ENCODE measurements at places on chromosomes 6 and 20. TPM values are rescaled to one million over a fixed set of nuclear protein-coding genes. Genes with fewer than 3 reads are reported as not detected.

DEFB110 gene
- total RNA-seq = not detected

NKX2-2 gene
- 1.4 TPM for total RNA-seq

THBS2 gene
- total RNA-seq = 1.1 TPM

THBD gene
- 1.6 TPM for total RNA-seq

ADGB gene
- 1.3 TPM for total RNA-seq

MAFB gene
- total RNA-seq = 1.2 TPM

SFTA2 gene
- not detected for total RNA-seq

PRL gene
- total RNA-seq = not detected

SEMG1 gene
- total RNA-seq = 0.46 TPM

DNA sequence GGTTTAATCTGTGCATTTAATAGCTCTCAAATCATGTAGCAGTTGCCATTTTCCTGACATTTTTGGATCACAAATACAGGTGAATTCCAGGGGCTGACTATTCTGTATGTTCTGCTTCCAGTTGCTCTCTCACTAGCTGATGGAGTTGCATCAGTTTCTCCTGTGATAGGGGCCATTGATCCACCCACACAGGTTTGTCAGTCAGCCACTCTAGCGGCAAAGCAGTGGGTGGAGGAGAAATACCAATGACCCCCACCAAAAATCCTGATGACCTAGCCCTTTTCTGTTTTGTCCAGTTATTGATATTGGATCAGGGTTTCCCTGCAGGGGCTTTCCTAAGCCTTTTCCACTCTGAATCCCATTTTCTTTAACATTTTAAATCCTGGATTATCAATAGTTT is 72.3 kb upstream of the BTN3A2 start:
- DNase-seq = no peak

DNA sequence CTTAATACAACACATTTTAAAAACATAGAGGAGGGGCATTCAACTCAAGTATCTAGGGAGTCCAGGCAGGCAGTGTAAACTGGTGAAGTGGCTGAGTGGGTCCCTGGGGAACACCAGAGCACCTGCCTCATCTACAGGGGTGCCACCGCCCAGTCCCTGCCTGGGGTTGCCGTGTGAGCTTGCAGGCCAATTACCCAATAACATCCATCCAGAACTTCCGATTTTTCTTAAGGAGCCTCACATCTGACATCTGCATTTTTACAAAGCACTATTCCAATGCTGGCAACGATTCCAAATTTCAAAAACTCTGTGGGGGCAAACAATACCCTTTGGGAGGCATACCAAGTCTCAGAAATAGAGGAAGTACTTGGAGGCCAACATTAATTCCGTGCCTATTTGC is 288.4 kb upstream of the TSHZ2 start:
- DNase-seq = no peak

DNA sequence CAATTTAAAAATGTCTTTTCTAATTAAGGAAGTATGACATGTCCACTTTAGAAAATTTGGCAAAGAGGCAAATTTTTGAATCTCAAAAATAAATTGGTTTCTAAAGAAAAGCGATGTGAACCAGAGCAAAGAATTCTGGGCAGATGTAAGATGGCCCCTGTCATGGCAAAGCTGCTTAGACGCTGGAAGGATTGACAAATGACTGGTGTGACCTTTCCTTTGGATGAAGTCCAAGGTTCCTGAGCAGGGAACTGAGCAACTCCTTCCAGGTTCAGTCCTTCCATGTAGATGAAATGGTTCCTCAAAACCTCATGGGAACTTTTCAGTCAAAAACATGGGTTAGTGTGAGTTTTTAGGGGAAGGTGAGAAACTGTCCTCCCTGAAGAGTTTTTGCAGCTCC is 25.1 kb downstream of the BRPF3 start:
- DNase-seq = no peak

DNA sequence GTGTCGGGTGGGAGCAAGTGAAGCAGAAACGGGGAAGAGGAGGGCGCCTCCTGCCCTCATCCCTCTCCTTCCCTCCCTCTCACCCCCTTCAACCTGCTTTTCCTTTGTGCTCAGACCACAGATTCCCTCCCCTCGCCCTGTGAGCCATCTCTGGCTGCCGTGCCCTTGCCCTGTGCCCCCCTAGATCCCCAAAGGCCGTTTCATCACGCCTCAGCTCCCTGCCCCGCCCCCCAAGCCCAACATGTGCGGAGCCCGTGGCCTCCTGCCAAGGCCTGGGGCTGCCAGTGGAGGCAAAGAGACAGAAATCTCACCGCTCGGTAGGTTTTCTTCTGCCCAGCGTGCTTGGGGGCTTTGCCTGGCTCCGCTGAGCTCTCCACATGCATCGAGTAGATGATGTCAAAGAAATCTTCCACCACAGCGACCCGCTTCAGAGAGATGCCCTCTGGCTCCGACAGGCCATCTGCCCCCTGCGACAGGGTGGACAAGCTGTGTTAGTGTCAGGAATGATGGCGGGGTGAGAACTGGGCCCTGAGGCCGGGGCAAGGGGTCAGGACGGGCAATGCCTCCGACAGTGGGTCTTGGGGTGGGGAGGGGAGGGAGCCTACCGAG is 57.6 kb downstream of the NOL4L start:
- peak; percentile 55 for DNase-seq

GRCh38 chr6:106216527-106216926 is 109.0 kb downstream of the ATG5 start:
- no peak for DNase-seq

- DNase-seq = peak; percentile 58
These were observed 100.6 kb downstream of the DCDC2 start for GRCh38 chr6:24257282-24257681.

GRCh38 chr20:20499439-20499838 is 131.5 kb downstream of the INSM1 start:
- no peak for DNase-seq

DNA sequence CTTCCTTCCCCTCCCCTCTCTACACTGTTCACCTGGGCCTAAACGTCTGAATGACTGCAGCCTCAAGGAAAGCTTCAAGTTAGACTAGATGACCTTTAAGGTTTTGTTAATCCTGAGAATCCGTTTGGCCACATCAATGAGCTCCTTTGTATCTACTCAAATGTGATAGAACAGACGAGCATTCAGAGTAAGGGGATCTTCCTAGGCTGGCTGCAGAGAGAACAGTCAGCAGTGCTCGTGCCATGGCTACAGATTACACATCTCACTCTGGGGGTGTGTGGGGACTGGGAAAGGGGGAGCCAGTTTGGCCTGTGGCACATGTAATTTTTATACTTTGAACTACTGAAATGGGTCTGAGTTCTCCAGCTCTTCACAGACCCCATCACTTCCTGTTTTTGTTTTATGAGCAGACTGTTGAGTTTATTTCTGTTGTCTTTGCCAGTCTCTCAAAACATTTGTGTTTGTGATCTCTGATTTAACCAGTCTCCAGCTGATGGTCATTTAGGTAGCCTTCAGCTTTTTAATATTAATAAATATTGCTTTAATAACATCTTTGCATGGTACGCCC is 50.9 kb downstream of the KCNS1 start:
- DNase-seq = no peak

- DNase-seq = no peak
These were observed 652.5 kb upstream of the EPHA7 start for GRCh38 chr6:94071835-94072234.

- no peak for DNase-seq
These were observed 73.2 kb downstream of the QRSL1 start for GRCh38 chr6:106702451-106703110.

DNA sequence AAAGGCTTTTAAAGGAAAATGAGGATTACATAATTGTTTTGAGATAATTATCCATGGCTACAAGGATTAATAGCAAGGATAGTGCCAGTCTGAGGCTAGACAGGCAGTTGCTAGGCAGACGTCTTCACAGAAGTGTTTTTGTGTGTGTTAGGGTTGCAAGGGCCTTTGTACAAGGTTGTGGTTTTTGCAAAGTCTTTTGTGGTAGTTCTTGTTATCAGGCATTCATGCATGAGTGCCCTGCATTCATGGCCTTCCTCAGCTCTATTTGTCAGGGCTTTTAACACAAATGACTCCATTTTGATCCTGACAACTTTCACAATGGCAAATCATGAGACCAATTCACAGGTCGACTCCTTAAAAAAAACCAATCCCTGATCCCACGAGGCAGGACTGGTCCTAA is 68.1 kb upstream of the TXNDC5 start:
- no peak for DNase-seq

GRCh38 chr6:167855825-167856425 is 29.2 kb downstream of the AFDN start:
- DNase-seq = no peak

DNA sequence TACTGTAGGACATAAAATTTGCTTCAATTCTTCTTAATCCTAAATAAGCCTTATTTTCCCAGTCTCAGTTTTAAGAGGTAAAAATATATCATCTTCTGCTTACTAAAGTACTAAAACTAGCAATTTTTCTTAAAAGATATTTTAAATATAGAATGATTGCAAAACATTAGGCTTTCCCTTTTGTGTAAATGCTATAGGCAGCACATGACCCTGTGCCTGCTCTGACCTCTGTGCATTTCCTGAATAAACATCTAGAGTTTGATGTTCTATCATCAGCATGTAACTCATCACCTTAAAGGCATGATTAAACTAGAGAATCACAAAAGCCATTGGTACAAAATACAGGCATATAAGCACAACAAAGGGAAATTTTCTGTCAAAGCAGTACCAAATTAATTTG is 422.7 kb downstream of the TFAP2B start:
- no peak for DNase-seq

GRCh38 chr6:26474439-26474881 is 16.7 kb downstream of the BTN2A1 start:
- DNase-seq = no peak

- DNase-seq = no peak
These were observed 90.1 kb downstream of the CAP2 start for GRCh38 chr6:17483391-17484016.

GRCh38 chr6:16595514-16596120 is 165.6 kb downstream of the ATXN1 start:
- DNase-seq = no peak

DNA sequence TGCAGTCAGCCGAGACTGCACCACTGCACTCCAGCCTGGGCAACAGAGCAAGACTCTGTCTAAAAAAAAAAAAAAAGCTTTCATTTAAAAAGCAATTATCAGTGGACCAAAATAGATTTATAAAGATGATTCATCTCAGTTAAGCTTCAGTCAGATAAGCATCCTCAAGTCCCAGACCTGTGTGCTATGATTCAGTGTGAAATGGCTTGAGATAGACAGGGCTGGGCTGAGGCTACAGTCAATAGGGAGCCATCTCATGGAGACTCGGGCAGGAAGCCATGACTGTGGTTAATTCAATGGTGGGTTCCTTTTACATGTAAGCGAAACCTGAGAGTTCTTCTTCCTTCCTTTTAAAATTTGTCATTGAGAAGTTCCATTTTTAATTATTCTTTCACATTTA is 276.0 kb downstream of the TFAP2A start:
- no peak for DNase-seq

DNA sequence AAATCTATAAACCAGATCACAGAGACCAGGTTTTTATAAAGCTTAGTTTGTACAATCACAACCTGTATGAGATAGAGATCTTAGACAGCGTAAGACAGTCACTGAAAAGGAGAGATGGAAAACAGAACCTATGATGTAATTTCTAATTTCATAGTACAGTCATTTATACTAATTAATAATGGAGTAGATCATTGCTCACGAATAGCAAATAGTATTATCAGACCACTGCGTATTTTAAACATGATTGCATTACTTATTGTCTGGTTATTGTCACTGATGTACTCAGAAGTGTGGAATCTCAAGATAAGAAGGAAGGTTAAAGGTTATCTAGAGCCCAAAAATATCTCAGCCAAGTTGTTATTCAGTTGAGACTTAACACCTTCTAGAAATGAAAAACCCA is 115.6 kb downstream of the KHDC1L start:
- no peak for DNase-seq

- no peak for DNase-seq
These were observed 44.7 kb downstream of the VAPB start for GRCh38 chr20:58433759-58434158.

DNA sequence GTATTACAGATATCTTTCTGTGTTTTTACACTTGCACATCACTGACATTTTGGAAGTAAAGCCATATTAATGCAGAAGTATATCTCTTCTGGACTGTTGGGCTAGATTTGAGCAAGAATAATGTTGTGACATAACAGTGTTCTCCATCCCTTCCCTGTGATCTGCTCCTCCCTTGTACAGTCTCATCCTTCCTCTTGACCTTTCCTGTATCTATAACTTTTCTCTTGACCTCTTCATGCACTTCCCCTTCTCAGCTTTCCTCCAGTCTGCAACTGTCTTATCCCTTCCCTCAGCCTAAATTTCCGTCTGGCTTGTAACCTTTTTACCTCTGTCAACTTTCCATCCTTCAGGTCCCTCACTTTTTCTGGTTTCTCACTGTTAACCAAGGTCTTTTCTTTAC is 29.8 kb downstream of the NCOA3 start:
- no peak for DNase-seq

DNA sequence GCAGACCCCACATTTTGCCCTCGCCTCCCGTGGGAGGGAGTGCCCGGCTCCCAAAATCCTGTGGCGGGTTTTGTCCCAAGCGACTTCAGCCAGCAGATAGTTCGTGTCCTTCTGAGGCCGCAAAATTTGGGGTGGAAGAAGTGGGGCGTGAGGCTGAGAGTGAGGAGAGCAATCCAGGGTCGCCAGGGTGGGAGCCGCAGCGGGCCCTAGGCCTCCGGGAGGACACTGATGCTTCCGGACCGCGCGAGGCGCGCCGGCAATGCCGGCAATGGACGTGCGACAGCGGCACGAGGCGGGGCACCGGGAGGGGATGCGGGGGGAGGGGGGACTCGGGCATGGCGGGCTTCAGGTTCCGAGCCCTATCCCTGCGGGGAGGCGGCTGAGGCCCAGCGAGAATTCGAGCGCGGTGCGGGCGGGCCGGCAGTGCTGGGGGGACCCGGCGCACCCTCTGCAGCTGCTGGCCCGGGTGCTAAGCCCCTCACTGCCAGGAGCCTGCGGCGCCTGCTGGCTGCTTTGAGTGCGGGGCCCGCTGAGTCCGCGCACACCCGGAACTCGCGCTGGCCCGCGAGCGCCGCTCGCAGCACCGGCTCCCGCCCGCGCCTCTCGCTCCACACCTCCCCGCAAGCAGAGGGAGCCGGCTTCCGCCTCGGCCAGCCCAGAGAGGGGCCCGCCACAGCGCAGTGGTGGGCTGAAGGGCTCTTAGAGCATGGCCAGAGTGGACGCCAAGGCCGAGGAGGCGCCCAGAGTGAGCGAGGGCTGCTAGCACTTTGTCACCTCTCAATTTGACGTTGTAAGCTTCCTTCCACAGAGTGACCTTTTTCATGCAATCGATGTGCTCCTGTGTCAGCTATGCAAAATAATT is 143.8 kb downstream of the LPA start:
- peak; percentile 93 for DNase-seq

- no peak for DNase-seq
These were observed 77.5 kb downstream of the TXNDC5 start for GRCh38 chr6:7832904-7833750.

- DNase-seq = peak; percentile 55
These were observed 81.2 kb upstream of the SASH1 start for GRCh38 chr6:148261470-148261869.

DNA sequence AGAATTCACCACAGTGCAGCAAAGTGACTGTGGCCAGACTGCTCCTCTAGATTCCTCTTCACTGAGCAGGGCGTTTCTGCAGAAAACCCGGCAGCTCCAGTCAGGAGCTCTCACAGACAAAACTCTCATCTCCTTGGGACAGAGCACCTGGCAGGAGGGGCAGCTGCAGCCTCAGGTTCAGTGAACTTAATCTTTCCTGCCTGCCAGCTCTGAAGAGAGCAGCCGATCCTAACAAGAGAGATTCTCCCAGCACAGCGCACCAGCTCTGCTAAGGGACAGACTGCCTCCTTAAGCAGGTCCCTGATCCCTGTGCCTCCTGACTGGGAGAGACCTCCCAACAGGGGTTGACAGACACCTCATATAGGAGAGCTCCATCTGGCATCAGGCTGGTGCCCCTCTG is 1065.5 kb downstream of the GRIK2 start:
- DNase-seq = peak; percentile 42

GRCh38 chr6:117761610-117762009 is 86.3 kb downstream of the NUS1 start:
- DNase-seq = no peak

Measured in endodermal cell (in vitro differentiated cells).